ENCODE measurements at places on chromosomes 1 and 21.

GRCh38 chr1:230283678-230284077 lies 142.5 kb downstream of the PGBD5 start:
- DNase-seq, result no peak

GRCh38 chr1:154747740-154748404 lies 122.2 kb downstream of the KCNN3 start:
- DNase-seq, result peak; percentile 32

DNA sequence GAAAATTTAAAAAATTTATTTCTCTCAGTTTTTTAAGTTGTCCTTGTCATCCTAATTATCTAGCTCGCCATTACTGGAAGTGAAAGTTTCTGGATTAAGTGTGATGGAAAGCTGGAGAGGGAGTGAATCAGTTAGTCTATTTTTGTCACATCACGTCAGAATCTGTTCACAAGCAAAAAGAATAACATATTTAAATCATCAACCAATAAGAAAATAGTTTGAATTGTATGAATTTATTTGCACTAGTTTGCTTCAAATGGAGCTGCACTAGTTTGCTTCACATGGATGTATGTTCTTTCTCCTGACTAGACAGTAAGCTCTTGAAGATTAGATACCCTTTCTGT lies 22.8 kb downstream of the PHC2 start:
- DNase-seq, result no peak

GRCh38 chr1:1230656-1231399 lies 973 bp downstream of the SDF4 start:
- no peak for DNase-seq

DNA sequence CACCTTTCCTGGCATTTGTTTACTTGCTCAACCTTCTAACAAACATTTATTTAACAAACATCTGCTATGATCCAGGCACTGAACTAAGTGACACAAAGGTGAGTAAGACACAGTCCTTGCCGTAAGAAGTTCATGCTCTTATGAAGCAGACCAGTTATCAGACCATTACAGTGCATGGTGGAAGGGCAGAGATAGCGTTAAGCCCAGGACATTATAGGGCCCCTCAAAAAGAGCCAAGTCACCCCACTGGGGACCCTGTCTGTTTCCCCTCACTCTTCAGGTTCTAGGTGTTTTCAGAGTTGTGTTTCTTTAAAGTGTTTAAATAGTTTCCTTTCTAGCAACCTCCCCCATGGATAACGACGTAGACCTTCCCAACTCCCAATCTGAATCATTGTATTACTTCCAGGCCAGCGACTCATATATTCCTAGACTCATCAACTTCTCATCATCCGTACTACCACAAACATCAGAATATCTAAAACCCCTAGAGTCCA lies 39.3 kb downstream of the TCP10L start:
- DNase-seq, result no peak

DNA sequence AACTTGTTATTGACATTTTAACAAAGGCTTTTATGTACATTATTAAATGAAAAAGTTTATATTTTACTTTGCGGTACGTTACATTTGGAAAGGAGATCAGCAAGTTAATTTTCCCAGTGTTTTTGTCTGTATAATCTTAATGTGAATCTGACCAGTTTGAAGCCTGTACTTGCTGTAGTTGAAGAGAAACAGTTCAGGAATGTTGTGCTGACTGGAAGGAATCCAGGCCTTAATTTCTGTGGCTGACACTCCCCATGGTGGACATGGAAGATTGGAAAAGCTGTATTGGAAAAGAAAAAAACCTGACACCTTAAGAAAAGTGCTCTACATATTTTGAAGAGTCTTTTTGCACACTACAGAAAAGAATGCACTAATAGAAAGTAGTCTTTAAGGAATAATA lies 15.5 kb downstream of the LEPR start:
- DNase-seq, result peak; percentile 16
